Activated CD4-positive, alpha-beta memory T cell treated with anti-CD3 and anti-CD28 coated beads for 36 hours (primary cell): ENCODE measurements at places on chromosomes 6 and 20. TPM values are rescaled to one million over a fixed set of nuclear protein-coding genes. Genes with fewer than 3 reads are reported as not detected.

DNA sequence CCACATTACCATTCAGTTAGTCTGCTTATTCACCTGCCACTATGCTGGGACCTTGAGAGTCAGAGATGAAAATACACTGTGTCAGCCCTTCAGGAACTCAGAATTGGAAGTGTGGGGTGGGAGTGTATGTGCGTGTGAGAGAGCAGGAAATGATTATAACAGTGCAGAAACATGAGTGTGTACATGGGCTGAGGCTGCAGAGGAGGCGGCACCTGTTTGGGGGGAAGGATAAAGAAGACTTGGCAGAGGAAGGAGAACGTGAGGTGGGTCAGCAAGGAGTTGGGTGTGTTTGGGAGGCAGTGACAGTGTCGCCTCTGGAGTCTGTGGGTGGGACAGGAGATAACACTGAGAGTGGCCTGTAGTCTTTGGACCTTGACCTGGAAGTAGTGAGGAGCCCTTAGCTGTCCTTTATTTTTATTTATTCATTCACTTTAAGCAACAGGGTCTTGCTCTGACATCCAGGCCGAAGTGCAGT lies 3.1 kb downstream of the CHMP4B start:
- peak; percentile 51 for DNase-seq

TAAR9 gene
- not detected for total RNA-seq

DNA sequence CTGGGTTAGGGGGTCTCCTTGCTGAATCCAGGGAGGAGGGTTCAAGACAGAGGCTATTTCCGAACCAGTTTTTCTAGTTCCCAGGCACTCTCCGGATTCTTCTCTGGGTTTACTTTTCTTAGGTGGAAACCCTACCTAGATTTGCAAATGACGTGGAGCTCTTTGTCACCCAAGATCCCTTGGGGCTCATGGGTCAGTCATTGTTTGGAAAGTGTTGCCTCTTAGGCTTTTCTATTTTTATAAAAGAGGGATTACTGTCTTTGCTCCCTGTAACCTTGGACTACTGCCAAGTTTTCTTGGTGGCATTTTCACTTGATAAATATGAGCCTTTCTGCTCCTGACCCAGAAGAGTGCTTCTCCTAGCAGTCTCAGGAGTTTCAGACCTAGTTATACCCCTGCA lies 33.6 kb downstream of the FAM209B start:
- DNase-seq, result no peak

DNA sequence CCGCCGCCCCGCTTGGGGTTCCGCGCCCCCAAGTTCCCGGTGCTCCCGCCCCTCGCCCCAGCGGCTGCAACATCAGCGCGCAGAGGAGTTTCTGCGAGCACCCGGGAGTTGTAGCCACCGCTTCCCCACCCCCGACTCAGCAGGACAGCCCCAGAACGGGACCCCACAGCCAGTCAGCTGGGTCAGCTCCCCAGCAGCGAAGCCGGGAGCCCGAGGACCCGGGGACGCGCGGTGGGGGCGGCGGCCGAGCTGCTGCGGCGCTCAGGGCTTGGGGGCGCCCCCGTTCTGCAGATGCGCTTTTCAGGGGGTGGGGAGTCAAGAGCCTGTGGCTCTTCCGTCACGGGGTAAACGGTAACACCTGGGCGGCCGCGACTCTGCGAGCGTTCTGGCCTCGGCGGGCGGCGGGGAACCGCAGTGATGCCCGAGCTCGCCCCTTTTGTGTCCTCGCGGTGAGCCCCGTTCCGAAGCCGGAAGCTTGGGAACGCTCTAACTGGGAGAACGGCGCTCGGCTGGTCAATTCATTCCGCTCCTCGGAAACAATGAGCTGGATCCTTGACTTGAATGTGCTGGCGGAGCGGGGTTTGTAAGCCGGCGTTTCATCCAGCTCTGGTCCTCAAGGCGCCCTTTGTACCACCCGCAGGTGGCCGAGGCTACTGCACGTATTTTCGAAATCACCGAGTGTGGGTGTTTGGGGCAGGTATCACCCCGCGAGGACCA lies 774 bp downstream of the PLEKHG1 start:
- DNase-seq, result peak; percentile 89

UQCC2 gene
- 160 TPM for total RNA-seq

DNA sequence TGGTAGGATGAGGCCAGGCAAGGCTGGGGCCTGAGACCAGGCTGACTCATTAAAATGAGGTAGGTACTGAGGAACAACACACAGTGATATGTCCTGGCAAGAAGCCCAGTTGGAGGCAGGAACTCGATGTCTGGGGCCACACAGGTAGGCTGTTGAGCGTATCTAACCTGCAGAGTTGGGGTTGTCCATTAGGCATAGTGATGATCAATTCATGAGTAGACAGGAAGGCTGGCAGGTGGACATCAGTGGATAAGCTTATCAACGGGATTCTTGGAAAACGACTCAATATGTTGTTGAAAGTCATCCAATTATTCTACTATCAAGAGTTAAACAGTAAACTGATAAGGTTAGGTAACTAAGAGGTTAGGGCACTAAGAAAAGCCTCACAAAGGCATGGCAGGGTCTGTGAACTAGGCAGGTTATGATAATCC lies 193.2 kb upstream of the COL21A1 start:
- DNase-seq, result no peak
